Mammary epithelial cell (primary cell): ENCODE measurements at places on chromosomes 1 and 21.

GRCh38 chr1:114286960-114287359 is 133.3 kb upstream of the SYT6 start:
- DNase-seq: no peak

DNA sequence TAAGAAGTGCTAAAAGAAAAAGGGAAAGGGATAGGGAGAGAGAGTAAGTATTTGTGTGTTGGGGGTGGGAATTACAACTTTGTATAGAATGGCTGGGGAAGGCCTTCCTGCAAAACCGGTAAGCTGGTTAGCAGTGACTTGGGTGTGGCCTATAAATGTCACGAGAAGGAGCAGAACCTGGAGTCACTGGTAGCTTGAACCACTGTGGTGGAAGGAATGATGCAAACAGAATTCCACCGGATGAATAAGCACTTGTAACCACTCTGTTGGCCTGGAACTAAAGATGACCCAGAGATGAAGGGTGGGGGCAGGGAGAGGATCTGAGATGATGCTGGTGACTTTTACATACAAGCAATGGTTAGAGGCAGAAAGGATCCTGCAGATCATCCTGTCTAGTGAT is 8.9 kb downstream of the XKR8 start:
- DNase-seq: peak; percentile 90

DNA sequence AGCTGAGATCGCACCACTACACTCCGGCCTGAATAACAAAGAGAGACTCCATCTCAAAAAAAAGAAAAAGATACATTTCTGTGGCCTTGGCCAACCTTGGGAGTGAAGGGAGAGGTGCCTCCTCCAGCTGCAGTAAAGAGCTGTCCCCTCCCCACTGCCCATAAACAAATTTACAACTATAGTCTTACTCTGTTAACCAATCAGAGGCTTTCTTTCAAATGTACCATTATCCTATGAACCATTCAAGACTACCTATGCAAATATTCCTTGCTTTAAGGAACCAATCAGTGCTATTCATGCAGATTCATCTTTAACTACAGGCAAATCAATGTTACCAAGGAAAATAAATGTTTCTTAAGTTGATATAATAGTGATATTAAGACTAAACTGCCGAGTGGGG is 1.0 kb downstream of the CELA2B start:
- no peak for DNase-seq

DNA sequence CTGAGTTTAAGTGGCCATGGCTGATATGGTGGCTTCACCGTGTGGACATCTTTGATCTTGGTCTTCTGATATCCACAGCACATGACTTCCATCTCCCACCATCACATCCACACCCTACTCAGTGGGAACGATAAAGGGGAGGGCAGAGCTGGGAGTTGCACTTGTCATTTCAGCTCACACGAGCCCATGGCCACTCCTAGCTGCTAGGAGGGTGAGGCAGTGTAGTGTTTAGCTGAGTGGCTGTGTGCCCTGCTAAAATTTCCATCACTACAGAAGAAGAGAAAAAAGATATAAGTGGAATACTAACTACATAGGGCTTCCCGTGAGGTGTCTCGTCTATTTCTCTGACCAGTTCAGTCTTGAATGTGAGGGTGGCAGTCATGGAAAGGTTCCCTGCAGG is 123.3 kb upstream of the EDN2 start:
- DNase-seq: no peak

- DNase-seq: no peak
Measured at GRCh38 chr1:5856246-5856815, 135.9 kb downstream of the NPHP4 start.

DNA sequence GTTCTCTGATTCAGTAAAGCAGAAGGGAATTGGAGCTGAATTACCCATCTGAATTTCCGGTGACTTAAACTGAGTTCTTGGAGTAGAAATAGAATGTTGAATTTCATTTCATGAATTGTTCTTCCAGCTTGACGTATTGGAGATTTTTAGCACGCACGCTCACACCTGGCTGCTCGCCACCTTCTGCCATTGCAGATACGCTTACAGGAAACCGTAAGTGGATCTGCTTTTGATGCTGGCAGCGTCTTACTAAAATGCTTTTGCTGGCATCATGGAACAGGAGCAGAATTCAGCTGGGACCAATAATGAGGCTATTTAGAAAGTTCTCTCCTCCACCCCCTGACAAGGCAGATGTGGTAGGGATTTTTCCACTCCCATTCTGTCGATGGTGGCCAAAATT is 17.7 kb upstream of the ELAVL4 start:
- no peak for DNase-seq

DNA sequence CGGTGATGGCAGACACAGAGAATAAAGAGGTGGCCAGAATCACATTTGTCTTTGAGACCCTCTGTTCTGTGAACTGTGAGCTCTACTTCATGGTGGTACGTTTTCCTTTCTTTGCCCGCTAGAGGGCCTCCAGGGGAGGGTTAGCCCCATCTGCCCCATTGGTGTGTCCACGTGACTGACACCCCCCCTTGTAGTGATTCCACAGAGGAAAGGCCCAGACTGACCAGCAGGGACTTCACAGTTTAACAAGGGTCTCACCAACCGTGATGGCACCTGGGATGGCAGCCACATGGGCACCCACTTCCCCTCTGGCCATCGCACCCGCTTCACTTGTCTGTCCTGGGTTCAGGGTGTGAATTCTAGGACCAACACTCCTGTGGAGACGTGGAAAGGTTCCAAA is 22.3 kb upstream of the SARS1 start:
- no peak for DNase-seq

- no peak for DNase-seq
Measured at GRCh38 chr1:153459655-153460054, 796 bp downstream of the S100A7 start.

DNA sequence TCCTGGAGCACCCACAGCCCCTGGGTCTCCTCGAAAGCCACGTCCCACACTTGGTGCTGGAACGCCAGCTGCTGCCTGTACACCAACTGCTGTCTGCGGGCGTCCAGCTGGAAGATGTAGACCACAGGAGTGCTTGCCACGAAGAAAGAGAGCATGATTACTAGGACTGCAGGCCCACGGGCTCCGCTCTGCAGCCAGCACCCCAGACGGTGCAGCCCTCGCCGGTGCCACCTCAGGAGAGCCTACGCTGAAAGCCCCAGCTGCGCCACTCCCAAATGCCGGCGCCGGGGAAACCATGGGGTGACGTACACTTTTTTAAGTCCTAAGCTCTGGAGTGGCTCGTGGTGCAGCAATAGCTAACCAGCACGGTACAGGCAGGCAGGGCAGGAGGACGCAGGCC is 25.7 kb downstream of the WDR4 start:
- no peak for DNase-seq

DNA sequence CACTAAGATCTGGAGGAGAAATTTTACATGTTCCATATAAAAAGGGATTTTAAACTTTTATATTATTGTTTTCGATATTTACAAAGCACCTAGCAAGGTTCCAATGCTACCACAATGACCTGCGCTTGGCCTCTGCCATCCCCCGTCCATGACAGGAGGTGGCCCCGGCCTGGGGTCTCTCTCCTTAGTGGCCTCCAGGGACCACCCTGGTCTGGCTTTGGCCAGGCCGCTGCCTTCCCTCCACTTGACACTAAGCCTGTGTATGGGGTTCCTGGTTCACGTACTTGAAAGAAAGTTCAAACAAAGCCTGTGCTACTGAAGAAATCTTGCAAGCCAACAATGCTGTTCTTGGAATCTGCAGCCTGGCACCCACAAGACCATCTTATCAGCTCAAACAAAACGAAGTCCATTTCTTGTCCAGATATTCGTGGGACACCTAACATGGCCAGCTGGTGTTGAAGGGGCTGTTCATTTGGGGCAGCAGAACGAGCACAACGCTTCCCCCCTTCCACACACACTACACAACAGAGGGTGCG is 12.8 kb downstream of the PRDM15 start:
- DNase-seq: no peak

DNA sequence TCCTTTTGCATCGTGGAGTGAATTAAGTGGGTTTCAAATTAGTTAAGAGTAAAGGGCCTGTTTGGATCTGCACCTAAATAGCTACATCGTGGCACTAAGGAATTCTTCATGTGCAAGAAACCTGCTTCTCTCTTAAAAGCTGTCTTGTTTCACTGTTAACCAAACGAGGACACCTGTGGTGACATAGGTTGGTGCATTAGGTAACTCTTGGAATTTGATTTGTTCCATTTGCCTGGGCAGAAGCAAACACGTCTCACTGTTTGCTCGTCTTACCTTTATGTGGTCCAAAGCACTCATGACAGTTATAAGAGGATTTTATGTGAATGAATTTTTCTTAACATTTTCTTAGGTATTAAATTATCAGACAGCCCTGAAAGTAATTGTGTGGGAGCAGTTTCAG is 60.9 kb downstream of the PRDM2 start:
- no peak for DNase-seq

GRCh38 chr1:1554550-1554925 is 14.1 kb upstream of the TMEM240 start:
- DNase-seq: no peak

GRCh38 chr21:38306433-38307141 is 49.8 kb downstream of the KCNJ15 start:
- DNase-seq: peak; percentile 65

DNA sequence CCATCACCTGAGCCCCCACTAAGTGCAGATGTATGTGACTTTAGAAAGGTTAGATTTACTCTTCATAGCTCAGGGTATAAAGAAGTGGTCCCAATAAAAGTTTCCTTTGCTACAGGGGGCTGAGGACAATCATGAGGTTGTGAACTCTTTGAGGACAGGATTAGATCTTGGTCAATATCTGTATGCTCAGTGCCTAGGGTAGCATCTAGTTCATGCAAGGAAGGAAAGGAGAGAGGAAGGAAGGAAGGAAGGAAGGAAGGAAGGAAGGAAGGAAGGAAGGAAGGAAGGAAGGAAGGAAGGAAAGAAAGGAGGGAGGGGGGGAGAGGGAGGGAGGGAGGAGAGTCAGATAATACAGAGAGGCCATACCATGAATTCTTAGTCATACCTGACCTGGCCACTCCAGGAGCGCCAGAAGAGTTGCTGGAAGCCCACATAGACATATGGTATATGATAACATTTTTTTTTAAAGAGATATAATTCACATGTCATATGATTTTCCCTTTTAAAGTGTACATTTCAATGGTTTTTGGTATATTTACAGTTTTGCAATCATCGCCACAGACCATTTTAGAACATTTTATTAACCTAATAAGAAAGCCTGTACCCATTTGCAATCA is 9.7 kb upstream of the CSRP1 start:
- DNase-seq: no peak

DNA sequence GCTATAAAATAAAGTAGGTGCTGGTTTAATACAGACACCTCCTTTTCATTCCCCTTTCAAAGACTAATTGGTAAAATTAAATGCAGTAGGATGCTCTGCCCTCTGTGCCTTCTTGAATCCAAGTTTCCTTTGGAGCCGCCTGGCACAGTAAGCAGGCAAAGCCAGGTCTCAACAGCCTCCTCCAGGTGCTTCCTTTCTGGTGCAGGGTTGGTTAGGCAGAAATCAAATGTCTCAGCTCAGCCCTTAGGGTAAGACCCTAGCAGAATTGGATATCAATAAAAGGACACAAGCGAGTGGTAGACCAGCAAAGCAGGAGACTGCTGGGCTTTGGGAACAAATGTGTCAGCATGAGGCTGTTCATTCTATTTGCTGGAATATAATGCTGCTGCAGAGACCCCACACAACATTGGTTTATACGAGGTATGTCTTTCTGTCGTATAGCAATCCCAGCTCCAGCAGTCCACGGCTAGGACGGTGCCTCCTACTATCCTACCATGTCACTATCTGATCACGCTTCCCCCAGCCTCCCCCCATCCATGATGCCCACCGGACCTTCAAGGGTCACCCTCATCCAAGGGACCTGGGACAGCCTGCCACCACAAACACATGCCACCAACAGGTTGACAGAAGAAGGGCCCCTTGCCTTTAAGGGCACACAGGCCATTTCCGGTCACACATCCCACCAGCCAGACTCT is 58.4 kb downstream of the CAPN2 start:
- no peak for DNase-seq

- no peak for DNase-seq
Measured at GRCh38 chr1:107912656-107913055, 52.3 kb downstream of the VAV3 start.

- DNase-seq: no peak
Measured at GRCh38 chr1:183194527-183195141, 8.6 kb downstream of the LAMC2 start.

DNA sequence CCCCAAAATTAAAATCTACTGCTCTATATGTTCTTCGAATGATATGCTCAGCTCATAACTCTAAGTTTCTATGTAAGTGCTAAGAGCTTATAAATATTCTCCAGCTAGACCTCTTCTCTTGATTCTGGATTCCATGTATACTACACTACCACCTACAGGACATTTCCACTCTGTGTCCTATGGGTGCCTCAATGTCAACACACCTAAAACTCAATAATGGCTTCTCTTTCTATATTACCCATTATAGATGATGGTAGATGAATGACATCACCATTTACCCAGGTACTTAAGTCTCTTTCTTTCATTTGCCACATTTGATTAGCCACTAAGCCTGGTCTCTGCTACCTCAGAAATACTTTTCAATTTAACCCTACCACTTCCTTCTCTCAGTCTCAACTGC is 41.3 kb downstream of the TBX19 start:
- peak; percentile 57 for DNase-seq

GRCh38 chr1:198923993-198924392 is 285.2 kb downstream of the PTPRC start:
- no peak for DNase-seq

- DNase-seq: no peak
Measured at GRCh38 chr1:18581420-18581880, 49.2 kb upstream of the PAX7 start.

- DNase-seq: no peak
Measured at GRCh38 chr21:42644223-42645208, 8.9 kb upstream of the PDE9A start.

GRCh38 chr1:179586107-179586823 is 5.4 kb upstream of the TDRD5 start:
- peak; percentile 15 for DNase-seq

GRCh38 chr1:63042278-63042677 is 258.3 kb downstream of the ATG4C start:
- DNase-seq: no peak
